ENCODE measurements at places on chromosomes 7 and 10. TPM values are rescaled to one million over a fixed set of nuclear protein-coding genes. Genes with fewer than 3 reads are reported as not detected.

FFAR4 gene
- not detected for total RNA-seq

CYP2W1 gene
- total RNA-seq: not detected

FGF8 gene
- not detected for total RNA-seq

ENO4 gene
- not detected for total RNA-seq

DPYSL4 gene
- total RNA-seq: 8.2 TPM

ATP6V1F gene
- 128 TPM for total RNA-seq

NPTX2 gene
- 0.60 TPM for total RNA-seq

NACAD gene
- 1.3 TPM for total RNA-seq

OIT3 gene
- total RNA-seq: not detected

CALN1 gene
- not detected for total RNA-seq
